ENCODE measurements at places on chromosomes 5 and 9.

GRCh38 chr5:15914638-15915037, 265.0 kb downstream of the MARCHF11 start:
- peak; percentile 32 for DNase-seq

GRCh38 chr9:124326378-124326777, 68.6 kb downstream of the NEK6 start:
- no peak for DNase-seq

DNA sequence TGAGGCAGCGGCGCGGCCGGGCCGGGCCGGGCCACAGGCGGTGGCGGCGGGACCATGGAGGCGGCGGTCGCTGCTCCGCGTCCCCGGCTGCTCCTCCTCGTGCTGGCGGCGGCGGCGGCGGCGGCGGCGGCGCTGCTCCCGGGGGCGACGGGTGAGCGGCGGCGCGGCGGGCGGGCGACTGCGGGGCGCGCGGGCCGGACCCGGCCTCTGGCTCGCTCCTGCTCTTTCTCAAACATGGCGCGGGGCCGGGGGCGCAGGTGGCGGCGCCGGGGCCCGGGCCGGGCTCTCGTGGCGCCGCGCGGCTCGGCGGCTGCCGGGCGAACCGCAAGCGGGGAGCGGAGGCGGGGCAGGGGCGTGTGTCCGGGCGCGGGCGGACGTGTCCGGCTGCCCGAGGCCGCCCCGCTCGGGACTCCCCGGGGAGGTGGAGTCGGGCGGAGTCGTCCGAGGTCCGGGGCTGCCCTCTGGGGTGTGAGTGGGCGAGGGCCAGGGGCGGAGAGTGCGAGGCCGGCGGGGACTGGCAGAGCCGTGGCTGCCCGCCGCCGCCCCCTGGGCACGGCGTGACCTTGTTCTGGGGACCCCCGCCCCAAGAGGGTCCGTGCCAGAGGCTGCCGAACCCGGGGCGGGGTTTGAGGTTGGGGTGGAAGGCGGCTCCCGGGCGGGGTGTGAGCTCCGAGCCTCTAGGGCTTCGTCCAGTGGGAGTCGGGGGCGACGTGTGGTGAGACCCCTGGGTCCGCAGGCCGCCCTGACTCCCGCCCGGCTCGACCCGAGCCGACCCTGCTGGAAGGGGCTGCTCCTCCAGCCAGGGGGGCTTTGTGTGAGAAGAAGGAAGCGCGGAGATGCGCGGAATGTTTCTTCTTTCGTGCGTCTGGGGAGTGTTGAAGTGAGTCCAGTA, 485 bp downstream of the TGFBR1 start:
- DNase-seq = peak; percentile 86

GRCh38 chr9:34994900-34995669, 5.5 kb downstream of the DNAJB5 start:
- DNase-seq = peak; percentile 90

DNA sequence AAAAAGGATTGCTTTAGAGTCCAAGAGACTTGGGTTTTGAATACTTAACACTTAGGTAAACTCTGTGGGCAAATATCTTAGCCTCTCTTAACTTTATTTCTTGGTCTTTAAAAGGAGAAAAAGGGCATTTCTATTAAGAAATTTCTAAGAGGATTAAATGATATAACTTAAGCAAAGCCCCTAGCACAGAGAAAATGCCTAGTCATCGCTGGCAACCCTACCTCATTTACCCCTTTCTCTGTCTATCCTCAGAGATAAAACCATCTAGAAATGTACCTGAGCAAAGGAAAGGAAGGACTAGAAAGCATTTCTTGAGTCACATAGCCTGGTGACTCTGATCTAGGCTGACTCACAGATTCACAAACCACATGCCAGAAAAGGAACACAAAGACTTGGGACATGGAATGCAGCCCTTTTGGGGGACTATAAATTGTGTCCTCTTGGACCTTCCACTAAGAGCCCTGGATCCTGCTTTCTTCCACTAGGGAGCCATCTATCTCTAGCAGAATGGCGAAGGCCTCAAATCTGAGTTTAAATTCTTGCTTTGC, 120.6 kb downstream of the FOXD1 start:
- DNase-seq = no peak

DNA sequence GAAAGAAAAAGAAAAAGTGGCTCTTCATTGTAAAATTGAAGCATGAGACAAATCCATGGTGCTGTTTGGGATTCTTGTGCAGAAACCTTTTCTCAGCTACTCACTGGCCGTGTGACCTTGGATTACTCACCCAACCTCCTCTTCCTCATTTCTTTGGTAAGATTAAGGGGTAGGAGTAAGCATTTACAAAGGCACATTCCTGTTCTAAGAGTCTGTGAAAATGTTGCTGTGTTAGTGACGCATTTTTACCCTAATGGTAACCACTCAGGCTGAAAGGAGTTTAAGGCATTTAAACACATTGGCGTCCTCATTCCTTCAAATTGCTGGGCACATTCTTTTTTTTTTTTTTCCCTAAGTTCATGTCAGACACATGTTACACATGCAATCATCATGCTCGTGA, 4.3 kb downstream of the RAI14 start:
- DNase-seq = peak; percentile 93

DNA sequence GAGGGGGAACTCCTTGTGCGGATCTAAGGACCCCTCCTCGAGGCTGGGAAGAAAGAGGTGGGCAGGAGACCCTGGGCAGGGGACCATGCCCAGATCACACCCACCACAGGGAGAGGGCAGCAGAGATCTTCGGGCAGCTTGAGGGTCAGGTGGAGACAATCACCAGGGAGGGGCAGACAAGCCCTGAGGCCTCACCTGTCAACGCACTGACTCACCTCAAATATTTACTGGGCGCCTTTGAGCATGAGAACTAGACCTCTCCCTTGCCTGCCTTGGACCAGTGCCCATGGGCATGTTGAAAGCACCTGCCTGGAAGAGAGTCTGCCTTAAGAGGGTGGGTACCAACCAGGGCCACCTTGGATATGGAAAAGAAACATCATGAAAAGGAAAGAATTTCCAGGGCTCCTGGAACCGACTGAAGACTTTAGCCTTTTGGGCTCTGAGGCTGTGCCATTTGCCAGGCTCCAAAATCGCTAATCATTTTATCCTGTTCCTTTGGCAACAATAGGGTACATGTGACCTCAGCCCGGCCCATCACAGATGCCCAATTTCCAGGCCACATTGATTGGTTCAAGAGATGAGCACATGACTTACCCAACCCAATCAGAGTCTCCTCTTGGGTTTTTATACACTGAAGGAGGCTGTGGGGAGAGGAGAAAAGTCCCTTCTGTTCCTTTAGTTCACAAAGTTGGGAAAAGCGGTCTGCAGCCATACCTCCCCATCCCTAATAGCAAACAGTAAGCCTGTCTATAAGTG, 10.4 kb upstream of the SPINK4 start:
- DNase-seq = no peak

DNA sequence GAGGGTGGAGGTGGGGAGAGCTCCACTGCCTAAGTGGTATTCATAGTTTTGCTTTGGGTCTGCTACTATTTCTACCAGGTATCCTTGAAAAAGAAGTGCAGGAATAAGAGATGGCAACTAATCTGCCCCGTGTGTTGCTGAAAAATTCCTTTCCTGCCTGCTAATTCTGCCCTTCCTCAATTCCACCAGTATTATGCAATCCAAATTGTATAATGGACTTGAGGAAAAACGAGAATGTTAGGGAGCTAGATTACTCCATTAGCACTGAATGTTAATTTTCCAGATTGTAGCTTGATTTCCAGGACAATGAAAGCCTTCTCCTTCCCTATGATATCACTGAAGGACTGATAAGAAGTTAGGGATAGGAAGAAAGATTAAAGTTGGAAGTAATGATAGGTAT, 16.9 kb downstream of the ADAM19 start:
- no peak for DNase-seq

DNA sequence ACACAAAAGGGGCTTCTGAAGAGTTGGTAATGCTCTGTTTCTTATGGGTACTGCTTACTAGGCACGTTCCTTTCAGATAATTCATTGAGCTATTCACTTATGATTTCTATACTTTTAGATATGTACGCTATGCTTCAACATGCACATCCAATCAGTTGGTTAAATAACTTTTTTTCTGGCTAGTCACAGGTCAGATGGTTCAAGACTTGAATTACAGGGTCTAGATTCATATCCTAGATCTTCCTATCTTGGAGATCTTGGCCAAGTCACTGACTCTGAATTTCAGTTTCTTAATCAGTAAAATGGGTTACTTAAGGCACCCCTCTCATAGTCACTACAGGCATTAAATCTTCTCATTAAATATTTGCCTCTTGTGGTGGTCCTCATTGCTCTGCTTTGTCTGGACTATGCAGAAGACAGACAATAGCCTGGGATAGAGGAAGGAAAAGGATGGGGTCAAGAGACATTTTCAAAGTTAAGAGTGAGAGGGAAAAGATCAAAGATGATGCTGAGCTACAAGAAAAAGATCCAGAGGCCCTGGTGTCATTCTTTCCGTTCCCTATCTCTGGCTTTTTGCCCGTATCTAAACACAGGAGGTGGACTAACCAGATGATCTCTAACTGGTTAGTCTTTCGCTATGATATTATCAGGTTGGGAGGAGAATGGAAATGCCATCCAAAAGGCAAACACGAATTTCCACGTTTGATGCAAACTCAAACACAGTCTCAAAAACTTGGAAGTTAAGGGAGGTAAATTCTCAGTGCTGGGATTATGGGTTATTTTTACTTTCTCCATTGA, 1.8 kb upstream of the CCDC180 start:
- DNase-seq = no peak

DNA sequence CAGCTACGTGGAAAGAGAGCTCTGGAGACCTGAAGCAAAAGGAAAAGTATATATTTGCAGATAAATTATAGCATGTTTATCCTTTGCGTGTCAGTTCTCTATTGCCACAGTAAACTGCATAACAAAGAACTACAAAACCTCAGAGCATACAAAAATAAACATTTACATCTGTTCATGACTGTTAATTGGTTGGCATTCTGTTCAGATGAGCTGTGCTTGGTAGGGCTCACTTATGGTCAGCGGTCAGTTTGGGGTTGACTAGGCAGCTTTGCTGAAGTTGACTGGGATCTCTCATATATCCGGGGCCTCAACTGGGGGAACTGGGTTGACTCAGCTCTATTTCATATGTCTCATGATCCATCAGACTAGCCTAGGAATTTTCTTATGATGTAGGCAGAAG, 257.7 kb downstream of the TLE1 start:
- peak; percentile 34 for DNase-seq

DNA sequence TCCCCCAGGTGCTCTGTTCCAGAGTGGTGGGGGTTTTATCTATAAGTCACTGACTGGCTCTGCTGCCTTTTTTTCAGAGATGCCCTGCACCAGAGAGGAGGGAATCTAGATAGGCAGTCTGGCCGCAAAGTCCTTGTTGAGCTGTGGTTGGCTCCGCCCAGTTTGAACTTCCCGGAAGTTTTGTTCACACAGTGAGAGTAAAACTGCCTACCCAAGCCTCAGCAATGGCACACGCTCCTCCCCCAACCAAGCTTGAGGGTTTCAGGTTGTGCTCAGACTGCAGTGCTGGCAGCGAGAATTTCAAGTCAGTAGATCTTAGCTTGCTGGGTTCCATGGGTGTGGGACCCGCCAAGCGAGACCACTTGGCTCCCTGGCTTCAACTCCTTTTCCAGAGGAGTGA, 1428.6 kb downstream of the MAT2B start:
- no peak for DNase-seq

DNA sequence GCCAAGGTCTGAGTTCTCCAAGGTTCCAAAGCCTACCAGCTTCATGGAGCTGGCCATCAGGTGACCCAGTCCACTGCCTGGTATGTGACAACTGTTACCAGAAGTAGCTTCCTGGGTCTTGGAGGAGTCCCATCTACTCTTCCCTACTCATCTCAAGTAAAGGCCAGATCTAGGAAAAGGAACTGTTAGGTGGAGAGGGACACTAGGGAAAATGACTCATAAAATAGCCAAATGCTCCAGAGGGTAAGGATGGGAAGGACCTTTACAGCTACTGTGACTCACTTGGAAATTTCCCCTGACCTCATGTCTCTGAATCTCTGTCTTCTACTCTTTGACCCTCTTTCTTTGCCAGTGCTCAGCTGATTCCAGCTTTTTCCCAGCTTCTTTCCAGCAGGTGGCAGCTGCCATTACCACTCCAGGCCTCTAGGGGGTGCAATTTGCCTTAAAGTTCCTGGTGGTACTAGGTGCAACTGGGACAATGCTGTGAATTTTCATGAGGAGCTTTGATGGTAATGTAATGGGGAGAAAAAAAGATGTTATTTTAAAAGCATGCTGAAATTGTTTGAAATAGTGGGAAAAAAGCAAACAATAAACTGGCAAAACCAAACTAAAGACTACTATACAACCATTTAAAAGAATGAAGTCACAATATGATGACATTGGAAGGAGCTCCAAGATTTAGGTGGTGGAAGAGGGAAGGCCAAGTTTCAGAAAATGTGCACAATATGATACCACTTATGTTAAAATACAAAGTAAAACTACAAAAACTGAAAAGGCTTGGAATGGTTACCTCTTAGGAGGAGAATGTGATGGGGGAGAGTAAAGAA, 27.1 kb upstream of the MYORG start:
- peak; percentile 74 for DNase-seq
